ENCODE measurements at places on chromosomes 2 and 18.

- DNase-seq = no peak
Observed at GRCh38 chr2:235843591-235844395, 324.4 kb downstream of the GBX2 start.

DNA sequence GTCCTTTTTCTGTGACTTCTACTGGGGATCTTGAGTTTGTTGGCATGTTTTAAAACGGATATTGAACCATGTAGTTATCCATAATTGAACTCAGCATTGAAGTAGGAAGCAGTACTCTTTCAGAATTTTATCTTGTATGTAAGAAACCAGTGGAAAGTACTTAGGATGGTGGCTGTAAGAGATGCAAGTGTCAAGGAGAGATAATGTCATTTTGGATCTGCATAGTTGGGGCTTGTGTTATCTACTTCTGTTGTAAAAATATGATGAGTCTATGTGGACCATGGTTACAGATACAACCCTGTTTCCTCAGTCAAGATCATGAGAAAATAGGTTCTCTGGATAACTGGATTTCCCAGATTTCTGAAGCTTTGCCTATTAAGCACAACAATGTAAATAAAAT lies 113.7 kb downstream of the NAB1 start:
- DNase-seq = no peak

- peak; percentile 82 for DNase-seq
Observed at GRCh38 chr2:214069254-214069653, 341.6 kb upstream of the VWC2L start.

GRCh38 chr2:96963316-96963715 lies 23.1 kb downstream of the FAM178B start:
- DNase-seq = no peak

- no peak for DNase-seq
Observed at GRCh38 chr2:8254791-8255447, 426.9 kb upstream of the ID2 start.

GRCh38 chr2:2041256-2041824 lies 289.7 kb downstream of the MYT1L start:
- no peak for DNase-seq

DNA sequence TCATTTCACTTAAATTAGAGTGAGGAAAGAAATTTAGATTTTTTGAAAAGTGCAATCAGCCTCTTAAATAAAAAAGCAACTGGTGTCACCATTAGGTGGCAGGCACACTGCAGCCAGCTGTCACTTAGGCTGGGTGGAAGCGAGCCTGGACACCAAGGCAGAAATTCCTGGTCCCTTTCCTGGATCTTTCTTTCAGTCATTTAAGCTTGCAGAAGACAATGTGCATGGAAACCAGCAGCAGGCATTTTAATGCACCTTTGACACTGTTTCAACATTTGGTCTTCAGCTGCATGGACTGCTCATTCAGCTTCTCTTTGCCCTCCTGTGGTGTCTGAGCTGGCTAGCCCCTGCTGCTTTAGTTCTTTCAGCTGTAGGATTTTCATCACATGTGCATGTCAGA lies 61.0 kb downstream of the AQP4 start:
- DNase-seq = peak; percentile 49

DNA sequence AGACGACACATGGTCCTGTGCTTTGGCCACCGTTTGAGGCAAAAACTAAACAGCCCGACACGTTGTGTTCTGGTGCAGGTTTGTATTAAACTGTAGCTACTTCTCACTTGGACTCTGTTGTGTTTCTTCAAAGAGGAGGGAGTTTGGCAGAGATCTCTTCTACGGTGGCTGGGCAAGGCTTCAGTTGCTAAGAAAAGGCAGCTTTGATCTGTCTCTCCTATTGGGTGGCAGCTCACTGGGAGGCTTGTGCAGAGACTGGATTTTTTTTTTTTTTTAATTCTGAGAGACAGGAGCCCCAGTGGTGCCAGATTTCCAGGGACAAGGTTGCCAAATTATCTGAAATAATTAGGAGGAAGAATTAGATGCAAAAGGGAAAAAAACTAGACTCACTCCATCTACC lies 20.2 kb upstream of the MAPRE3 start:
- no peak for DNase-seq

GRCh38 chr2:27370816-27371620 lies 602 bp downstream of the SNX17 start:
- DNase-seq = no peak

- no peak for DNase-seq
Observed at GRCh38 chr2:186593523-186593922, 3.7 kb downstream of the ITGAV start.

DNA sequence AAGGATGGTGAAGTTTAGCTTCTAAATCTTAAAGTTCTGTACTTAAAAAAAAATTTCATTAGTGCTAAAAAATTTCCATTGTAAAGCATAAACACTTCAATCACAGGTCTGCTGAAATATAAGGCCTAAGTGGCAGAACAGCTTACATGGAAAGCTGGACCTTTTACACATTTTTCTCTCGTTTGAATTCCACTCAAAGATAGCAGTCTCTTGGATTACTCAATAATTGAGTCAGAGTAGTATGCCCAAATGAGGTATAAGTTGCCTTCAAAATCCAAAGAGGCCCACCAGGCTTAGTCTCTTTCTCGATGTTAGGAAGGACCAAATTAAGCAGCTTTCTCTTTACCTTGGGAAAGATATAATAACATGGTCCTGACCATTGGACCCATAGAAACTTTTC lies 220.4 kb upstream of the CWC22 start:
- DNase-seq = no peak

DNA sequence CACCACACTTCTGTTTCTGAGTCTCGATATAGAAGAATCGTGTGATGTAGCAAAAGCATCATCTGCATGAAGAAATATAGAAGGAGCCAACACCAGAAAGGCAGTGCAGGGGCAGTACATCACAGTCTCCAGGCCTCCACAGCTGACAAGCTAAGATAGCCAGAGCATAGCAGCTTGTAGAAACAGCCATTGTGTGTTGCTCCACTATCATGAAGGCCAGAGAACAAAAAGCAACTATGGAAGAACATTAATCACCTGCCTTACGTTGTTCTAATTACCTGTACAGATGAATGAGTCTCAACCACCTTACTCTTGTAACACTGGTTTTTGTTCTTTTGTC lies 129.0 kb downstream of the RND3 start:
- DNase-seq = no peak

DNA sequence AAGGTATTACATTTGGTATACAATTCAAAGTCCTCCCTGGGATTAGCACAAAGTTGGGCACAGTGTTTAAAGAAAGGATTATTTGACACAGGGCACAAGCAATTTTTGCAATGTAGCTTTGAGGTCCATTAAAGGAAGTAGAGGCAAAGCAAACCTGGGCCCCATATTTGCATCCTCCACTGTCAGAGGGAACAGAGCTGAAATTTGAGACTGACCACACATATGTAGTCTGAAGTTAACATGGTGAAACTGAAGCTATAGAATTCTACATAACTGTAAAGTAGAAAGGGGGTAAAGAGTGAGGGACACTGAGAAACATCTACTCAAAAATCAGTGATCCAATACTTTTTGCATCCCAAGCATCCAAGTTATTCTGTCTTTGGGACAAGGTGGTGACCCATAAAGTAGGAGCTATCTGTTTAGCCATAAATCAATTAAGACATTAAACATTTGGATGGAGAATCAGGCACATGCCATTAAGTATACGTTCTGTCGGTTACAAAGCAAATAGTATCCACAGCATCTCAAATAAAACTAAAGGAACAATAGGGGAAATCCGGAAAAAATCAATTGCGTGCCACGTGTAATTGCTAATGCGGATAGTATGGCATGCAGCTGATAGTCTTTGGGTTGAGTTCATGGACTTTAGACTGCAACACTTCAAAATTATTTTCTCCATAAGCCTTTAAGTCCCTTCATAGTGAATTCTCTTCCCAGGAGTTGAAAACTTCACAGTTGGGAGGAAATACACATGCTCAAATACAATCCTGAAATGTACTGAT lies 72.6 kb downstream of the PLEKHM3 start:
- no peak for DNase-seq
